ENCODE measurements at places on chromosomes 4 and X.

DNA sequence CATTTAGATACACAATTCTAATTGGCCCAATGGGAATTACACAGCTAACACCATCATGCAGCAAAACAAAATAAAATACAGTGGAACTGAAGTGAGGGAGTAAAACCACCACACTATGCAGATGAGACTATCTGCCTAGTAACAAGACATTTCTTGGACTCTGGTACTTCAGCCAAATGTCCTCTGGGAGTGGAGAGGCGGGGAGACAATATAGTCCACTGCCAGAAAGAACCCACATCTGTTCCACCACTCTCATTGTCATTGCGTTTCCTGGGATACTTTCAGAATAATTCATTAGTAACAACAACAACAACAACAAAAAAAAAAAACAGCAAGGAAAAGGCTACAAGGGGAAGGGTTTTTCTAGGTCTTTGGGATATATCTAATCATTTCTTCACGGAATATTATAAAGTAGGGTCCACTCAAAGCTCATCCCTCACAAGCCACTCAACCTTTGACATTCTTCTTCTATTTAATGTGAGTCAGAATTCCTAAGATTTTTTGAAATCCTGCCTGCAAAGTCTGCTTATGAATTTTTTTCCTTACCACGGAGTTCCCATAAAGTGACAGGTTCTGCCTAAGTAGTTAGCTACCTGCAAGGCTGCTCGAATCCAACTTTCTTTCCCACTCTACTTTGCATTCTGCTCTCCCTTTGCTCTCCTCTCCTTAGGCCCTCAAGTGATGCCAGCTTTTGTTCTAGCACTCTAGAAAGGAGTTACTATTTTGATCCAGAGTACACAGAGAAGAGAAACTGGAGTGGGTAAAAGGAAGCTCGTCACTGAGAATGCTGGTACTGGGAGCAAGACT is 254.6 kb downstream of the CHIC1 start:
- no peak for DNase-seq

GRCh38 chrX:5180135-5180741 is 1048.4 kb downstream of the NLGN4X start:
- DNase-seq: no peak

- DNase-seq: no peak
Observed at GRCh38 chrX:46665232-46666152, 91.9 kb downstream of the CHST7 start.

GRCh38 chrX:14505648-14506047 is 23.7 kb upstream of the GLRA2 start:
- DNase-seq: no peak

GRCh38 chrX:74422576-74423288 is 1.4 kb downstream of the SLC16A2 start:
- no peak for DNase-seq

GRCh38 chr4:7187168-7187535 is 5.2 kb upstream of the SORCS2 start:
- DNase-seq: no peak

All from T-cell (primary cell).